ENCODE measurements at places on chromosomes 5 and 9. TPM values are rescaled to one million over a fixed set of nuclear protein-coding genes. Genes with fewer than 3 reads are reported as not detected.

- no peak for DNase-seq
Observed at GRCh38 chr5:67353500-67354450, 157.2 kb upstream of the CD180 start.

DNA sequence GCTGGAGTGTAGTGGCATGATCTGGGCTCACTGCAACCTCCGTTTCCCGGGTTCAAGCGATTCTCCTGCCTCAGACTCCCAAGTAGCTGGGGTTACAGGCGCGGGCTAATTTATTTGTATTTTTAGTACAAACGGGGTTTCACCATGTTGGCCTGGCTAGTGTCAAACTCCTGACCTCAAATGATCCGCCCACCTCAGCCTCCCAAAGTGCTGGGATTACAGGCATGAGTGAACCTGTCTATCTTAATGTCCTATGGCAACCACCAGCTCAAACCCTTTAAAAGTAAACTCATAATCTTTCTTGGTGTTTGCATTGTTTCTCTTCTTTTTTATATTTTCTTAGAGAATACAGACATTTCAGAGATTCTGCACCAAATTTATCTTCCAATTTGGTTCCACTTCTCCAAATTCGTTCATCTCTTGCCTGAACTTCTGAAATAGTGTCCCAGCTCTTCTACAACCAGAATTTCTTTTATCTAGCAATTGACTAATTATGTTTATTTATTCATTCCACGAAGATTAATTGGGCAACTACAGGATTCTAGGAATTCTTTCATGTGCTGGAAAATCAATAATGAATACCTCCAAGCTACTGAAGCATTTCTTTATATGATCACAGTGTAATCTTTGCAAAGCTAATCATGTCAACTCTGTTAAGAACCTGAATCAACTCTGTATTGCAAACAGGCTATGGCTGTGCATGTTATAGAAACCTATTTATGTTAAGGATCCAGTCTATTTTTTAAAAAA is 60.0 kb upstream of the TYRP1 start:
- DNase-seq = no peak

The PCDHGB1 gene
- total RNA-seq = 0.25 TPM

DNA sequence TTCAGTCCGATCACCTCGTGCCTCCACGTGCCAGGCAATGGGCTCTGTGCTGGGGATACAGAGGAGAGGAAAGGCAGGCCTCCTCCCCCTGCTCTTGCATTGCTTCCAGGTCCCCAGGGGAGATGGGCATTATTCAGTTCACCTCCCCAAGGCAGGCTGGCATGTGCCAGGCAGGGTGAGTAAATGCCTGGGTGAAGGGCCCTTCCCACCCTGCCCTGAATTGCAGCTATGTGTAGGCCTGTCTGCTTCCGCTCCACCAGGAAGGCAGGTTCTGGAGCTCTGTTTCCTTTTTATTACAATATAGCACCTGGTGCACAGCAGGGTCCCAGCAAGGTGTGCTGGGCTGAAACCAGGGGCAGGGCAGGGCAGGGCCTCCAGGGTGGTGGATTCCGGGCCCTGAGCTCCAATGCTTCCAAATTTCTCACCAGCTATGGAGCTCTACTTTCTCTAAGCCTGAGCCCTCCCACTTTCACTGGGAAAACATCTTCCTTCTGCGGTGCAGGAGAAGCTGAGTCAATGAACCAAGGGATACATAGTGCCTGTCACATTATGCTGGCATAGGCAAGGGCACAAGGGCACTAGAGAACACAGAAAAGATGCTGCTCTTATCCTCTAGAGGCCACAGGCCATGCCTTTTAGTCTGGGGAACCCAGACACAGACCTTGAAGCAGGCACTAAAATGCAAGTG is 42.0 kb downstream of the SHB start:
- no peak for DNase-seq

DNA sequence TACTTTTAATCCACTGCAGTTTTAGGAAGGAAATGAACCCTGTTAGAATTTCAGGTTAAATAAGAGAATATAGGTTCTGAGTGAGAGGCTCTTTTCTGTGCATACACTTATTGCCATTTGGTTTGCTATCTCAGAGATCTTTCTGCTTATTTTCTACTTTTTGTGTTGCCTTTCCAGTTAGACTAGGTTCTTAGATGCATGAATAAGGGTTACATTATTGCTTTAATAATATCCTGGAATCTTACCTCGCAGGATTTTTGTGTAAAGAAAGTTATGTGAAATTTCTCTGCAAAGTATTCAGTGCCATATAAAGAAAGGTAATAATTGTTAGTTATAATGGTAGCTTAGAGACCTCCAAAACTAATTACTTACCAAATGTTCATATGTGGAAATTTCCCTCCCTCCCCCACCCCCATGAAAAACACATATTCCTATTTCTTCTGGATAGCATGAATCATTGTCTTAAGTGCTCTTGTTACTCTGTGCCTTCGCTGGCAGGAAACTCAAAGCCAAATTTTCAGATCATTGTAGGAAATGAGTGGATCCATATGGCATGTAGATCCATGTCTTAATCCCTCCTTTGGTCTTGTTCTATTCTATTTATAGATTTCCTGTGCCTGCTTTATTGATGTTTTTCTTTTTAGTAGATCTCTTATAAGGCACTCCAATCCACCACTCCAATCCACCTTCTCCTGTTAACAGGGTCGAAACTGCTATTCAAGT is 2.7 kb upstream of the APBA1 start:
- peak; percentile 90 for DNase-seq

The LOX gene
- 440 TPM for total RNA-seq

GRCh38 chr5:171688696-171689495 is 96.7 kb upstream of the SMIM23 start:
- no peak for DNase-seq

- peak; percentile 59 for DNase-seq
Observed at GRCh38 chr5:110790673-110791072, 51.9 kb downstream of the SLC25A46 start.

- DNase-seq = no peak
Observed at GRCh38 chr9:70428781-70429180, 14.3 kb upstream of the KLF9 start.

DNA sequence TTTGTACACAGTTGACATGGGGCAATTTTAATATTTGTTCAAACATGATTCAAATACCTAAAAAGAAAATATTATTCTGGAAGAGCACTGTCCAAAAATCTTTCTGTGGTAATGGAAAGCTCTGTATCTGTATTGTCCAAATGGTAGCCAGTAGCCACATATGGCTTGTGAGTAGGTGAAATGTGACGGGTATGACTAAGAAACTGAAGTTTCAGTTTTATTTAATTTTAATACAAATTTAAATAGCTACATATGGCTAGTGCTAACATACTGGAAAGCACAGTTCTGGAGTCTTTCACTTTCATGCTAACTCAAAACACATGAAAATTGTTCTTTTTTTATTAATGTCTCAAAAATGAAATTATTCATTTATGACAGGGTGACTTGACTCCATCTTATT is 132.6 kb downstream of the PLK2 start:
- DNase-seq = no peak

- DNase-seq = no peak
Observed at GRCh38 chr9:36764364-36765076, 191.8 kb downstream of the MELK start.

GRCh38 chr5:21802869-21803490 is 1050.2 kb downstream of the CDH12 start:
- DNase-seq = peak; percentile 64

DNA sequence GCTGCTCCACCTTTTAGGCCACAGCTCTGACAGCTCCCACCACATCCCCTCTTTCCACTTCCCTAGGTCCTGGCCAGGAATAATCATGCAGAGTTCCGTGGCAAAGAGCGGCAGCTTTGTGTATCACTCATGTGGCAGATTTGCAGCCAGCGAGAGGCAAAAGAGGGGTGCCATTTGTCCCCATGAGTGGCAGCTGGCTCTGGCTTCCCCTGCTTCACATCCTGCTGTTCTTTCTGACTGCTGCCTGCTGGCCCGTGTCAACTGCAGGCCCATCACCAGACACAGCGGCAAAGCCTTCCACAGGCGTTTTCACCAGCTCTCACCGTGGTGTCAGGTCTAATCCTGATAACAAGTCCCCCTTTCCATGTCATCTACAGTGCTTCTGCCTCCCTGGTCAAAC is 430.6 kb upstream of the DAP start:
- DNase-seq = no peak
